ENCODE measurements at places on chromosomes 2 and 18. TPM values are rescaled to one million over a fixed set of nuclear protein-coding genes. Genes with fewer than 3 reads are reported as not detected.

GRCh38 chr2:104768694-104769093 is 85.2 kb upstream of the POU3F3 start:
- DNase-seq = no peak

GRCh38 chr2:54775710-54776109 is 52.2 kb downstream of the EML6 start:
- DNase-seq = no peak

GRCh38 chr18:55237660-55238059 is 278.4 kb upstream of the CCDC68 start:
- no peak for DNase-seq

DNA sequence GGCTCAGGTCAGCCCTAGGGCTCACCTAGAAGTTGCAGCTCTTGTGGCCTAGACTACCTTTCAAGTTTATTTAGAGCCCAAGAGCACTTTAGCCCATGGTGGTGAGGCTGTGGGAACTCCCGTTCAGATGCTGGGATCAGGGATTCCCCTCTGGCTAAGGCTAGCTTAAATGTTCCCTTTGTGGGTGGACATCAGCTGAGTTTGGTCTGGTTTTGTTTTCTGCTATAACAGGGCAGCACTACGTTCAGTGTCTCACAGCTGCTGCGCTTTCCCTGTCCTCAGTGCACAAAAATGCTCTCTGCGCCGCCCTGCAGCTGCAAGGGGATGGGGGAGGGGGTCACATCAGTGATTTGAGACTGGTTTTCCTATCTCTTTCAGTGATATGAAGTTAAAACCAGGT is 170.5 kb upstream of the KCNJ3 start:
- DNase-seq = no peak

- no peak for DNase-seq
Measured at GRCh38 chr2:225456619-225457260, 57.2 kb downstream of the NYAP2 start.

GRCh38 chr2:181165199-181165868 is 184.9 kb downstream of the UBE2E3 start:
- DNase-seq = no peak

DNA sequence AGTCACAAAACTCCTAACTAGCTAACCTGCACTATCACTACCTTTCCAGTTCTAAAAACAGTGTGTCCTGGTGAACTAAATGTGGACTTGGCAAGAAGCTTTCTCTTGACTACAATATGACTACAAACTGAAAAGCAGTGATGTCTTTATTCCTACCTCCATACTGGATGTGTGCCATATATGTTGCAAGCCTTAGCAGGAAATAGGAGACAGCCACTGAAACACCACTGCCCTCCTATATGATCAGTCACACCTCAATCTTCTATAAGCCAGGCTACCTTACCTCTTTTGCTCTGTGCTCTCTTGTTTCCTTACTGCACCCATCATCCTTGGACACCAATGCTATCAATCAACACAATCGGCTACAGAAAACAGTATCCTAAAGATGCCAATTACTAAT is 34.1 kb downstream of the SS18 start:
- DNase-seq = no peak

GRCh38 chr18:38243291-38243690 is 677.7 kb upstream of the CELF4 start:
- no peak for DNase-seq

- no peak for DNase-seq
Measured at GRCh38 chr2:66575625-66576310, 140.8 kb downstream of the MEIS1 start.

MC4R gene
- total RNA-seq = not detected

HIBCH gene
- 11.9 TPM for total RNA-seq

TLX2 gene
- not detected for total RNA-seq

All from right atrium auricular region (tissue), 2 donors.